T-helper 9 cell (primary cell): ENCODE measurements at places on chromosomes 6 and 20.

GRCh38 chr20:2005831-2006426 is 12.1 kb upstream of the PDYN start:
- DNase-seq, result peak; percentile 49

DNA sequence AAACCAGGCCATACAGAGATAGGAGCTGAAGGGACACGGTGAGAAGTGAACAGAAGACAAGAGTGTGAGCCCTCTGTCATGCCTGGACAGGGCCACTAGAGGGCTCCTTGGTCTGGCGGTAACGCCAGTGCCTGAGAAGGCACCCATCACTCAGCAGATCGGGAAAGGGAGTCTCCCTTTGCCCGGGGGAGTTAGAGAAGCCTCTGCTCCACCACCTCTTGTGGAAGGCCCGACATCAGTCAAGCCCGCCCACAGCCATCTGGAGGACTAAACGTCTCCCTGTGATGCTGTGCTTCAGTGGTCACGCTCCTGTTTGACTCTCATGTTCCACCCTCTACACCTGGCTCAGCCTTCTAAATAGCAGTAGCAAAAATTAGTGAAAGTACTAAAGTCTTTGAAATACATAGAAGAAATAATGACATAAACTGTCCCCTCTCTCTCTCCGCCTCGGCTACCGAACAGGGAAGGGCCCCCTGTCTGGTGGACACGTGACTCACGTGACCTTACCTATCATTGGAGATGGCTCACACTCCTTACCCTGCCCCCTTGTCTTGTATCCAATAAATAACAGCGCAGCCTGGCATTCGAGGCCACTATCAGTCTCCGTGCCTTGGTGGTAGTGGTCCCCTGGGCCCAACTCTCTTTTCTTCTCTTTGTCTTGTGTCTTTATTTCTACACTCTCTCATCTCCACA is 66.7 kb downstream of the RPP21 start:
- peak; percentile 41 for DNase-seq

GRCh38 chr6:36345681-36346466 is 9.2 kb upstream of the BNIP5 start:
- DNase-seq, result no peak

GRCh38 chr6:81727876-81728517 is 24.5 kb downstream of the TENT5A start:
- no peak for DNase-seq

- no peak for DNase-seq
Measured at GRCh38 chr6:25341203-25341552, 62.0 kb downstream of the CARMIL1 start.

- DNase-seq, result no peak
Measured at GRCh38 chr20:45407067-45407745, 883 bp upstream of the DBNDD2 start.

GRCh38 chr6:68247782-68248181 is 387.3 kb upstream of the ADGRB3 start:
- DNase-seq, result no peak
